A549 treated with RU486 at 1 μM for 4 hours (cell line): ENCODE measurements at places on chromosomes 1 and 21. TPM values are rescaled to one million over a fixed set of nuclear protein-coding genes. Genes with fewer than 3 reads are reported as not detected.

PPM1J gene
- 0.78 to 1.7 TPM (median 1.3 TPM) in 5 replicates for total RNA-seq

TGFB2 gene
- total RNA-seq = 22.2 to 28.2 TPM (median 23.6 TPM) in 5 replicates

APOBEC4 gene
- not detected in 5 replicates for total RNA-seq

SLC30A10 gene
- total RNA-seq = 0.06 to 0.09 TPM (median 0.07 TPM) in 3 of 5 replicates, not detected in the others

CREG1 gene
- 54.7 to 102 TPM (median 89.3 TPM) in 5 replicates for total RNA-seq

RIPPLY3 gene
- 0.40 to 0.77 TPM (median 0.59 TPM) in 5 replicates for total RNA-seq

GNG4 gene
- total RNA-seq = 11.2 to 18.8 TPM (median 14.9 TPM) in 5 replicates

SPRR1A gene
- total RNA-seq = not detected in 5 replicates

CACNA1S gene
- total RNA-seq = not detected in 5 replicates

SEC16B gene
- 0.49 to 1.4 TPM (median 0.79 TPM) in 5 replicates for total RNA-seq

GPR25 gene
- not detected in 5 replicates for total RNA-seq

LRP8 gene
- 40.5 to 52.4 TPM (median 47.0 TPM) in 5 replicates for total RNA-seq

NR1I3 gene
- not detected in 5 replicates for total RNA-seq

TINAGL1 gene
- total RNA-seq = 0.69 to 1.2 TPM (median 0.74 TPM) in 5 replicates

RHD gene
- not detected in 5 replicates for total RNA-seq

OR6Y1 gene
- total RNA-seq = not detected in 5 replicates

RNU1-2 gene
- 5.0 TPM in 1 of 5 replicates, not detected in the others for total RNA-seq

CYP2J2 gene
- 0.06 TPM in 1 of 5 replicates, not detected in the others for total RNA-seq

GPR37L1 gene
- 0.14 to 0.19 TPM (median 0.16 TPM) in 5 replicates for total RNA-seq

WNT3A gene
- 0.03 TPM in 1 of 5 replicates, not detected in the others for total RNA-seq

MMEL1 gene
- total RNA-seq = not detected in 5 replicates

PEX10 gene
- total RNA-seq = 16.8 to 24.4 TPM (median 24.0 TPM) in 5 replicates

LCE3D gene
- 0.96 to 1.3 TPM (median 0.97 TPM) in 3 of 5 replicates, not detected in the others for total RNA-seq

ANGPTL1 gene
- total RNA-seq = not detected in 5 replicates

ARHGAP29 gene
- 9.1 to 24.1 TPM (median 20.3 TPM) in 5 replicates for total RNA-seq

PFDN2 gene
- 118 to 142 TPM (median 129 TPM) in 5 replicates for total RNA-seq

ADCY10 gene
- 0.07 to 0.17 TPM (median 0.13 TPM) in 5 replicates for total RNA-seq

TDRD10 gene
- not detected in 5 replicates for total RNA-seq

CEP104 gene
- 13.7 to 21.0 TPM (median 16.8 TPM) in 5 replicates for total RNA-seq

OR10K2 gene
- not detected in 5 replicates for total RNA-seq

FCRL6 gene
- total RNA-seq = not detected in 5 replicates

PLXNA2 gene
- total RNA-seq = 0.66 to 1.1 TPM (median 1.0 TPM) in 5 replicates

S100A2 gene
- 17.0 to 31.3 TPM (median 24.8 TPM) in 5 replicates for total RNA-seq

TIAM1 gene
- total RNA-seq = 0.33 to 0.75 TPM (median 0.66 TPM) in 5 replicates

PTGFRN gene
- total RNA-seq = 9.9 to 17.4 TPM (median 16.5 TPM) in 5 replicates
